Suprapubic skin (tissue), 4 donors: ENCODE measurements at places on chromosomes 11 and 22. TPM values are rescaled to one million over a fixed set of nuclear protein-coding genes. Genes with fewer than 3 reads are reported as not detected.

GRCh38 chr11:77276271-77276670, 25.2 kb downstream of the GDPD4 start:
- DNase-seq = no peak

GRCh38 chr11:106656646-106657045, 361.6 kb downstream of the GUCY1A2 start:
- DNase-seq = no peak

- no peak for DNase-seq
Observed at GRCh38 chr11:14555818-14556217, 35.6 kb upstream of the PSMA1 start.

DNA sequence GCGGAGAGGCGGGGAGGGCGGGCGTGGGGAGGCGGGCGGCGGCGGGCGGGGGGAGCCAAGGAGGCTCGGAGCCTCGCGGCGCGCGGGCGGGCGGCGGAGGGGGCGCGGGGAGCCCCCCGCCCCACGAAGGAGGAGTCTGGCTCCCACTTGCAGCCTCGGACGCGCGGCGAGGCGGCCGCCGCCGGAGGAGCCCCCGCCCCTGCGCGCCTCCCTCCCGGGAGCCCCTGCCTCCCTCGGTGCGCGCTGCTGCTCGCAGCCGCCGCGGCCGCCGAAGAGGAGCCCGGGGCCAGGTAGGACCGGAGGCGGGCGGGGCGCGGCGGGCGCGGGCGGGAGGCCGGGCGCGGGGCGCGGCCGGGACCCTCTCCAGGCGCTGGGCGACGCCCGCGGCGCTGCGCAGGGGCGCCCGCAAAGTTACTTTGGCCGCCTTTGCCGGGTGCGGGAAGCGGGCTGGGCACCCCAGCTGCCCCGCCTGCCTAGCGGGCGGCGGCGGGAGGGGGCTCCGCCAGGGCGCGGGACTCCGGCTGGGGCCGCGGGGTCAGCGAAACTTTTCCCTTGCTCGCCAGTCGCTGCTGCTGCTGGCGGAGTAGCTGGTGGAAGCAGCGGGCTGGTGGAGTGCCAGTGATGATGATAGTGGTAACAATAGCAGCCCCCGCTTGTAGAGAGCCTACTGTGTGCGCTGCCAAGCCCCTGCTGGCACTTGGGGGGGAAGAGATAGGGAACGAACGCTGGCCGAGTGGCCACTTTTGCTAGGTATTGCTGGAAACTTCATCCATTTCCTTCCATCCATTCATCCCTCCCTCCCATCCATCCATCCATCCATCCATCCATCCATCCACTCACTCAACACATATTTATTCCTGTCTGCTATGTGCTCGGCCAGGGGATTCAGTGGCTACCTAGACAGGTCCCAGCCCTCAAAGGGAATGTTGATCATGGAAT, at the start of gene MPPED1:
Gene MPPED1 (plus strand): TSS at position 146 of the 939 bp plus-strand sequence. CDS start 12,972 bp downstream, outside the sequence.
- DNase-seq = no peak

The TRABD gene
- total RNA-seq = 78.2 TPM

- no peak for DNase-seq
Observed at GRCh38 chr22:30943368-30943767, 25.2 kb downstream of the MORC2 start.

DNA sequence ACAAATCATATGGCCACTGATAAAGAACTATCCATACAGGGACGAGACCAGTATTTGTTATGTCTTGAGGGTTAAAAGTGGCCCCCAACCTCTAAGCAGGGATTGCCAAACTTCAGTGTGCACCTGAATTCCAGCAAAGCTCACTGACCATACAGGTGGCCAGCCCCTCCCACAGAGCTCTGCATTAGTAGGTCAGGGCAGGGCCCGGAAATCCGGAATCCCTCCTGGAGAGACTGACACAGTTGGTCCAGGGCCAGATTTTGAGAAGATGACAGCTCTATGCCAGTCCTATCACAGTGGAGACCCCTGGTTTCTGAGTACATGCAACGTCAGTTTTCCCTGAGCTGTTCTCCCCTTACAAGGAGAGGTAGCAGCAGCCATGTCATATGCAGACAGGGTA, 20.8 kb downstream of the VPS37C start:
- DNase-seq = no peak

- no peak for DNase-seq
Observed at GRCh38 chr11:70467201-70468085, 69.1 kb downstream of the CTTN start.

The C22orf31 gene
- total RNA-seq = not detected

DNA sequence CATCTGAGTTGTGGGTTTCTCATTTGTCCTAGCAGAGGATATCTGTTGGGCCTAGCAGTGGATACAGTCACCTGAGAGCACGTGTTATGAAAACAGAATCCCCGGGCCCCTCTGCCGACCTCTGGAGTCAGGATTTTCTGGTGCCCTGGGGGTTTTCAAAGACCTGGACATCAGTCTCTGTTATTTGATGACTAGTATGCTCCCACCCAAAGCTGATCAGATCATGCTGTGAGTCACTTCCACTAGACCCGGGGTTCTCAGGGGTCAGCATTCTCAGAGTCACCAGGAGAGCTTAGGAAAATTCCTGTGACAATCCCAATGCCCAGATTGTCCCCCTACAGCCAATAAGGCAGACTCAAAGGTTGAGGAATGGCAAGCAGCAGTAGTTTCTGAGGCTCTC, 38.7 kb downstream of the KCNJ1 start:
- no peak for DNase-seq

GRCh38 chr11:122494221-122494620, 161.3 kb upstream of the UBASH3B start:
- DNase-seq = no peak

The SWAP70 gene
- total RNA-seq = 27.6 TPM

DNA sequence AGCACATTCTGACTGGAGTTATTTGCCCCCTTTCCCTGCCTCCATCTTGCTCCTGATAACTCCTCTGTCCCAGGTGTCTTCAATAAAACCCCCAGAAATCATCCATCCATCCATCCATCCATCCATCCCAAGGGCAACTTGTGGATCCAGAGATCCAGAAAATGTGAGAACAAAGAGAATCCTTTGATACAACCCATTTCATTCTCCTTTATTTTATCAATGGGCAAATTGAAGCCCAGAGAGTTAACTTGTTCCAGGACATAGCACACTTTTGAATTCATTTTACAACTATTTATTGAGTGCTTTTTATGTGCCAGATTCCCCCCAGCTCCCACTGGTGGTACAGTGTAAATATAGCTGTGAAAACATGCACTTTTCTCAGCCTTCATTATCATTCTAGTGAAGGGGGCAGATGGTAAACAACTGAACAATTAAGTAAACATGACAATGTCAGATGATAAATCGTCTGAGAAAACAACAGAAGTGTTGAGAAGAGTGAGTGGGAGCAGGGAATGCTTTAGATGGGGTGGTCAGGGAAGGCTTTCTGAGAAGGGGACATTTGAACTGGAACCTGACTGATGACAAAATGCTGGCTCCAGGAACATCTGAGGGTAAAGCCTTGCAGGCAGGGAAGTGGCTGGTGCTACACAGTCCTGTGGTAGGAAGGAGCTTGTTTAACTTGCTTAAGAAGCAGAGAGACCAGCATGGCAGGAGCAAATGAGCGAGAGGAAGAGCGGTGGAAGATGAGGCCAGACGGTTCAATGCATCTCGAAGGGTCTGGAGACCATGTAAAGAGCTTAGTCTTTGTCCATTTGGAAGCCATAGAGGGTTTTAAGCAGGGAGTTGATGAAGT, 80.0 kb upstream of the TIMP3 start:
- DNase-seq = no peak

DNA sequence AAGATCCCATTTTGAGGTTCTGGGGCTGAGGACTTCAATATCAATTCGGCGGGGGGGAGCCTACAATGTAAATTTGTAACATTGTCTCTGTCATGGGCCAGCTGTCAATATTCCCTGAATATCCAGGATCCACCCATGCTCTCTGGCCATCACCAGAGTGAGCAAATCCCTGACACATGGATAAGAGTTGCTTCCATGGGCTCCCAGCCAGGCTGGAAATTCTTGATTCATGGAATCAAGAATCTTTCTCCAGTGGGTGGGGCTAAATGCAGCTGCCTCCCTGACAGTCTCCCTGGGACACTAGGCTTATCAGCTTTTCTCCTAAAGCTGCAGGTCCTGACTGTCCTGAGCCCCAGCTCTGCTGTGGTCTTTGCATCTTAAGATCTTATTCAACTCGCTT, 86.9 kb upstream of the IGLL5 start:
- DNase-seq = no peak

DNA sequence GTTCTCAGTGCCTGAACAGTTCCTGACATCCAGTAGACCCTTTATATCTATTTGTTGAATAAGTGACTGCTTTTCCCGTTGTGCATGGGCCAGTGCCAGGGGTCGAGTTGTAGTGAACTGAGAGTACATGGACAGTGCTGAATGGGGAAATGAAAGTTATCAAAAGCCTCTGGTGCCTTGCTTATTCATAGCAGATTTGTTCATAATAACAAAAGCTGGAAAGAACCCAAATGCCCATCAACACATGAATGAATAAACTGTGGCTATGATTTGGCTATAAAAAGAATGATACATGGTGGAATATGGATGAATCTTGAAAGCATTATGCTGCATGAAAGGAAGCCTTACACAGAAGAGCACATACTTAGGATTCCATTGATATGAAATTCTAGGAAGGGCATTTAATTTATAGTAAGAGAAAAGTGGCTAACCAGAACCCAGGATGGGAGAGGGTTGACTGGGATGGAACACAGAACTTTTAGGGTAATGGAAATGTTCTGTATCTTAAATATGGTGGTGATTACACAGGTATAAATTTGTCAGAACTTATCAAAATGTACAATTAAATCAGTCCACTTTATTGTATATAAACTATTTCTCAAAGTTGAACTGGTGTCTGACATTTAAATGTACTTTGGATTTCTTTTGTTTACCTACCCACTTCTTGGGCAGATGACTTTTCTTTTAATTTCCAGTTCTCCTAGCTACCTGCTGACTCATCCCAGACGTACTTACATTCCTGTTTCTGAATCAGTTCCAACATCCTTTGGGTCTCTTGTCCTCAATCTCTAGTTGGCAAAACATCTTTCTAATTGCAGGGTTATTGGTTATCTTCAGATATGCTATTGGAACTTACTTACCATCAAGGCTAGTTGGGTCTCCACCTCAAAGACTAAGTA, 42.8 kb downstream of the PACS1 start:
- no peak for DNase-seq

GRCh38 chr22:42202669-42203068, 67.8 kb downstream of the TCF20 start:
- DNase-seq = no peak

- no peak for DNase-seq
Observed at GRCh38 chr11:28838741-28839140, 730.6 kb downstream of the METTL15 start.

The TENM4 gene
- 32.3 TPM for total RNA-seq

DNA sequence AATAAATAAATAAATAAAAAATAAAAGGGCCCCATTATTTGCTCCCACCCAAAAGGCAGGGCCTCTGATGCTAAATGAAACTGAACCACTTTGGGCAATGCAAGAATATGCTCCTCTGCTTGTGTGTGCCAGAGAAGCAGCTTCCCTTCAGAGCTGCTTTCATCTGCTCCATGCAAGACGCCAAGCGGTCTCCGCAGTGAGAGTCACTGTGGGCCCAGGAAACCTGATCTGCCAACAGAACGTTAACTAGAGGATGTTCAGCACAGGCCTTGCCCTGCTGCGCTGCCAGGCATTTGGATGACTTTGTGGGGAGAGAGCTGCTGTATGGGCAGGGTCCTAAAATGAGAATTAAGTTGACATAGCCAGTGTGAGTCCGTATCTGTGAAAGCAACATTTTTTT, 43.7 kb upstream of the APOA1 start:
- no peak for DNase-seq

The OR4C45 gene
- total RNA-seq = not detected

DNA sequence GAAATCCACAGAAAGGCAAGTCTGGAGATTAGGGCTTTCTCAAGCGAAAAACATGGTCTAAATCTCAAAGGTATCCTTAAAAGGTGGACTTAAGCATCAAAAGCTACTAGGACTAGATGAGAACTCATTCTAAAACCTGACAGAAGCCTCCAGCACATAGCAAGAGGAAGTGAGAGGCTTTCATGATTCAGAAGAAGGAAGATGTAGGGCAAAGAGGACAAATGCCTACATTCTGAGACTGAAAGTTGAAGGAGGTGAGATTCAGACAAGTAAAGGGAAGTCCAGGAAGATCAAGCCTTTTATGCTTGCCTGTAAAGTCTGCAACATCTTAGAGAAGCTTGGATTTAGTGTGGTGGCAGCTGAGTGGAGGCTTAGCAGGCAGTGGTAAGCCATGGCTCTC, 98.9 kb downstream of the PGR start:
- no peak for DNase-seq

The SPTBN2 gene
- 508 TPM for total RNA-seq

The HBE1 gene
- total RNA-seq = not detected

The PHF21B gene
- not detected for total RNA-seq

- no peak for DNase-seq
Observed at GRCh38 chr11:16169541-16169940, 186.8 kb downstream of the SOX6 start.

The MMP7 gene
- total RNA-seq = 29.9 TPM

GRCh38 chr11:9530901-9531625, 42.4 kb upstream of the WEE1 start:
- no peak for DNase-seq

The ZNF74 gene
- total RNA-seq = 9.3 TPM

GRCh38 chr11:78429209-78429608, 11.6 kb upstream of the GAB2 start:
- no peak for DNase-seq

DNA sequence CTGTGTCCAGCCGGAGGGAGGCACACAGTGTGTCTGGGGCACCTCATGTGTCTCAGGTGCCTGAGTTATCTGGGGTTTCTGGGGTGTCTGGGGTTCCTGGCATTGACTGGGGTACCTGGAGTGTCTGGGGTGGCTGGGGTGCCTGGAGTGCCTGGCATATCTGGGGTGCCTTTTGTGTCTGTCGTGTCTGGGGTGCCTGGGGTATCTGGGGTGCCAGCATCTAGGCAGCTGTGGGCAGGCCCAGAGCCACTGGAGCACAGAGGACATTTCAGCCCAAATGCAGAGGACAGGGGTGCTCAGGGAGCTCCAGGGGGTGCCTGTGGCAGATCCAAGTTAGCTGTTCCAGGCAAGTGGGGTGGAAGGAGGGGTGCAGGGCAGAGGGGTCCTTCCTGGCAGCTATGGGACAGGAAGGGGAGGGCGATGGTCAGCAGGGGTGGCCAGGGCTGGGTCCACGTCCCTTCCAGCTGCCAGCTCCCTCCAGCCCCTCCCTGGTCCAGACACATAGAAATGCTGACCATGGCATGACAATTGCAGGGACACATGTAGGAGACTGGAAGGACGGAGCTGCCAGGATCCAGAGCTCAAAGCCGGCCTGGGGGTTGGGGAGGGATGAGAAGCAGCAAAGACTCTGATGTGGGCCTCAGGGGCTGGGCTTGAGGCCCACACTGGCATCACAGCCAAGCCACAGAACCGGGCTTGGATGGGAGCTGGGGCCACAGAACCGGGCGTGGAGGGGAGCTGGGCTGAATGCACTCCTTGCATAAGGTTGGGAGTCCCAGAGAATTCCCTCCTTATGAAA, 133.0 kb downstream of the BRD1 start:
- no peak for DNase-seq

The DNAJB7 gene
- total RNA-seq = not detected

The SERHL2 gene
- total RNA-seq = 80.5 TPM

GRCh38 chr11:72061739-72062396, 18.5 kb downstream of the NUMA1 start:
- no peak for DNase-seq

- peak; percentile 52 for DNase-seq
Observed at GRCh38 chr22:46894081-46894671, 131.7 kb downstream of the TBC1D22A start.

The AIP gene
- total RNA-seq = 30.5 TPM

The UPK2 gene
- not detected for total RNA-seq
